Sigmoid colon (tissue), 7 donors: ENCODE measurements at places on chromosomes 4 and X. TPM values are rescaled to one million over a fixed set of nuclear protein-coding genes. Genes with fewer than 3 reads are reported as not detected.

DNA sequence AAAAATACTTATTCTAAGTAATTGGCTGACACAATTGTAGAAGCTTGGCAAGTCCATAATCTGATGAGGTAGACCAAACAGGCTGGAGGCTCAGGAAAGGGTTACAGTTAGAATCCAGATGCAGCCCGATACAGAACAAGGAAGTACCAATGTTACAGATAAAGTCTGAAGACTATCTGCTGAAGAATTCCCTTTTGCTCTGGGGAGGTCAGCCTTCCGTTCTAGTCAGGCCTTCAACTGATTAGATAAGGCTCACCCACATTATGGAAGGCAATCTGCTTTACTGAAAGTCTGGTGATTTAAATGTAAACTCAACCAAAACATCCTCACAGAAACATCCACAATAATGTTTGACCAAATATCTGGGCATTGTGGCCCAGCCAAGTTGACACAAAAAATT is 7.4 kb upstream of the DYNLT3 start:
- DNase-seq: no peak
- H3K27ac ChIP-seq: no peak overlapping the region
- H3K27me3 ChIP-seq: no peaks in the 10 kb centered on the region
- H3K36me3 ChIP-seq: no peaks in the 10 kb centered on the region
- H3K4me1 ChIP-seq: no peaks in the 10 kb centered on the region

DNA sequence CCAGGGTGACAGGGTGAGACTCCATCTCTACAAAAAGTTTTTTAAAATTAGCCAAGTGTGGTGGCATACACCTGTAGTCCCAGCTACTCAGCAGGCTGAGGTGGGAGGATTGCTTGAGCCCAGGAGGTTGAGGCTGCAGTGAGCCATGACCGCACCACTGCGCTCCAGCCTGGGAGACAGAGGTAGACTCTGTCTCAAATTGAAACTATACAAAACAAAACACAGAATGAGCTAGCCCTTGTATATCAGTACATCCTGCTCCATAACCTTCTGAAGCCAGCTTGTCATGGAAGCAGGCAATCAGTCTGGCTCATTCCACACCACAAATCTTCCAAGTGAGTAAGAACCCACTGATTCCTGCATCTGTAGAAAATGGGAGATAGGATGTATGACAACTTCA is 49.0 kb downstream of the CD99L2 start:
- no peak for DNase-seq
- no peaks in the 10 kb centered on the region for H3K4me1 ChIP-seq
- no peaks in the 10 kb centered on the region for H3K36me3 ChIP-seq
- no peak overlapping the region for H3K4me3 ChIP-seq

- no peak overlapping the region for H3K4me3 ChIP-seq
- no peaks in the 10 kb centered on the region for H3K36me3 ChIP-seq
- DNase-seq: no peak
- H3K4me1 ChIP-seq: no peaks in the 10 kb centered on the region
- H3K27ac ChIP-seq: no peak overlapping the region
- H3K27me3 ChIP-seq: no peaks in the 10 kb centered on the region
Observed at GRCh38 chrX:129705377-129705925, 33.3 kb upstream of the XPNPEP2 start.

SSX4 gene
- total RNA-seq: not detected
